ENCODE measurements at places on chromosomes 6 and 20. TPM values are rescaled to one million over a fixed set of nuclear protein-coding genes. Genes with fewer than 3 reads are reported as not detected.

DNA sequence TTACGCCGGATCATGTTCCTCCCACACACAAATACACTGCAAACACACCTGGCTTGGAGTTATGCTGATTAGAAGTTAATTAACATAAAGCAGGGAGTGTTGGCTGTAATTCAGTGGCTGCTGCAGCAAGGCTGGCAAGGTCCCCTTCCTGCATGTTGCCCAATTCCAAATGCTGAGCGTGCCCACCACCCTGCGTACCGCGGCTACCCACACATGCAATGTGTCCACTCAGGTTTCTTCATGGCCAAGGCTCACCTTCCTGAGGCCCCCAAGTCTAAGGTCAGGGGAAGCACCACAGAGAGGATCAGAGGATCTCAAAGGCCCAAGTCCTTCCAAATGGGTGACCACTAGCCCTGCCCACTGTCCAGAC, 11.6 kb upstream of the PRND start:
- DNase-seq: no peak

DNA sequence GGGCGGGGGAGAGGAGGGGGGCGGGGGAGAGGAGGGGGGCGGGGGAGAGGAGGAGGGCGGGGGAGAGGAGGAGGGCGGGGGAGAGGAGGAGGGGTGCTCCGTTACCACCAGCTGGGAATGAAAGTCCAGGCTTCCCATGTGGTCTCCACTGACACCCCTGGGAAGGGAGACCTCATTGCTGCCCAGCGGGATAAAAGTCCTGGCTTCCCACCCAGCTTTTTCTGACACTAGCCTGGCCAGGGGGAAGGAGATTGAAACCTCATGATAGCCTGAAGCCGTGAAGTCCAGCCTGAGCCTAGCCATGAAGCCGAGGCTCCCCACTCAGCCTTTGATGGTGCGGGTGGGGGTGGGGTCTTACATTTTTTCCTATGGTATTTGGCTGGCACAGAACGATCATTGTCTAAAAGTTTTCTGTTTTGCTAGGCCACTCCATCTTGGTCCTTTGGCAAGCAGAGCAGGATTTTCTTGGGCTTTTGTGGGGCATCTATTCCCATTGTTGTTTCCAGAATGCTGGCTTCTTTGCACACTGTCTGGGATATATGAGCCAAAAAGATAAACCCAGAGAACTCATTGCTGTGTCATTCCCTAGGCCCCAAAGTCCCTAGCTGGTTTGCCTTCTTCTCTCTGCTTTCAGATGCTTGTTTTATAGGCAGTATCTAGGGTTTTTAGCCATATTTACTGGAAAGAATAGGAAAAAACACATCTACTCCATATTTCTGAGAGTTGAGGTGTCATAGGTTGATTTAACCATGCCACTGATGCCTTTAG, 67.9 kb upstream of the RNF24 start:
- DNase-seq: no peak

Gene CRISP2
- total RNA-seq: 0.23 TPM

- no peak for DNase-seq
Observed at GRCh38 chr20:46994341-46994740, 99.7 kb downstream of the EYA2 start.

GRCh38 chr6:93735099-93735498, 315.7 kb upstream of the EPHA7 start:
- DNase-seq: no peak

GRCh38 chr20:10113746-10114145, 79.0 kb downstream of the ANKEF1 start:
- no peak for DNase-seq

GRCh38 chr6:167650730-167651317, 175.9 kb upstream of the AFDN start:
- DNase-seq: no peak

- no peak for DNase-seq
Observed at GRCh38 chr20:21048841-21049273, 57.3 kb downstream of the LINC00237 start.

Gene ZNF334
- 0.14 TPM for total RNA-seq

Gene RSPH9
- total RNA-seq: not detected

DNA sequence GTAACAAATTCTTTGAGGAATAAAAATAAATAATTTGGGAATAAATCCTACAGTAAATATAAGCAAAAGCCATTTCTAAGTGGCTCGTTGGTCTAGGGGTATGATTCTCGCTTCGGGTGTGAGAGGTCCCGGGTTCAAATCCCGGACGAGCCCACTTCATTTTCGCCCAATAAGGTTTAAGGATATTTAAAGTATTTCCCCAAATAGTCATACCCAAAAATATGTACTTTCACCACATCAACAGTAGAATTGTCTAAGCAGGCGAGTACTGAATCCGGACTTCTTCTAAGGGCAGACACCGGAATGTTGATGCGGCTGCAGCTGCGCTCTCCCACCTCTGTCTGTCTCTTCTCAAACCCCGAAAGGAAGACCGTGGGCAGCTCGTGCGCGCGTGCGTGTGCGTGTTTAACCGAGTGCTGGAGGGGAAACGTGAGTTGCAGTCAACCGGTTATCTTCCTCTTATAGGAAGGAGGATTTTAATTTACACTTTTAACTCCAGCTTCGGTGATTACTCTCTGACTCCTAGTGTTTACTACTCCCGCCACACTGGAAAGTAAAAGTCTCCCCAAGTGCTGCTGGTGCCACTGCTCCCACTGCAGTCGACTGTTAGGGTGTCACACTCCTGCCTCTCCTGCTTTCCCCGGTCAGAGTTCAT, 155.7 kb upstream of the PRSS16 start:
- DNase-seq: peak; percentile 89

Gene C6orf15
- total RNA-seq: not detected

DNA sequence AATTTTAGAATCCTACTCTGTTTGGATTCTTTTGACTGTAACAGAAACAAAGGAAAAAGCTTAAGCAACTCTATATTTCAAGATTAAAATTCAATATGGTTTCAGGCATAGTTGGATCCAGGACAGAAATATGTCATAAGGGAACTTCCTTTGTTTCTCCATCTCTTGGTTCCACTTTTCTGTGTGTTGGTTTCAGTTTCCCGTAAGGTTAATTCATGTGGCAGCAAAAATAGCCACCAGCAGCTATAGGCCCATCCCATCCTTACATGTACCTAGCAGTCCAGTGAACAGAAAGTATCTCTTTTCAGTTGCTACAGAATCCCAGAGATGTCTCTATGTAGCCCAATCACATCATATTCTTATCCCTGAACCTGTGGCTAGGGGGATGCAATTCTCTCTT, 8.8 kb upstream of the FAM8A1 start:
- no peak for DNase-seq

Gene RIPOR3
- 0.14 TPM for total RNA-seq

DNA sequence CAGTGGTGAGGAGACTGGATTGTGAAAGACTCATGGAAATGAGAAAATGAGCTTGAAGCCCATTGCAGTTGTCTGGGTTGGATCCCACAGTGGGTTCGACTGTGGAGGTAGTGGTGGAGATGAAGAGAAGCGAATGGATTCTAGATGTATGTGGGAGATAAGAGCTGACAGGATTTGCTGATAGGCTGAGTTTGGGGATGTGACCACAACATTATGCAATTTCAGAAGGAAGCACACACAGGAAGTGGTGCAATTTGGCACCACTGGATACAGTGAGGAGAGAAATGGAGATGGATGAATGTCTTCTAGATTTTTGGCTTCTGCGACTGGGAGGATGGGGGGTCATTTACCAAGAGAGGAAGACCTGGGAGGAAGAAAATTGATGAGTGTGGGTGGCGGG, 64.4 kb upstream of the MAFB start:
- DNase-seq: no peak

Gene MKKS
- 14.1 TPM for total RNA-seq

Gene MYT1
- 0.27 TPM for total RNA-seq

GRCh38 chr20:20267685-20268370, 100.1 kb upstream of the INSM1 start:
- no peak for DNase-seq

Gene CLDN20
- not detected for total RNA-seq
